ENCODE measurements at places on chromosomes 16 and 17. TPM values are rescaled to one million over a fixed set of nuclear protein-coding genes. Genes with fewer than 3 reads are reported as not detected.
A peak's percentile ranks its signal among the peaks of the same experiment; 100 is the strongest.

MARVELD3 gene
- 6.7 TPM for total RNA-seq

DNA sequence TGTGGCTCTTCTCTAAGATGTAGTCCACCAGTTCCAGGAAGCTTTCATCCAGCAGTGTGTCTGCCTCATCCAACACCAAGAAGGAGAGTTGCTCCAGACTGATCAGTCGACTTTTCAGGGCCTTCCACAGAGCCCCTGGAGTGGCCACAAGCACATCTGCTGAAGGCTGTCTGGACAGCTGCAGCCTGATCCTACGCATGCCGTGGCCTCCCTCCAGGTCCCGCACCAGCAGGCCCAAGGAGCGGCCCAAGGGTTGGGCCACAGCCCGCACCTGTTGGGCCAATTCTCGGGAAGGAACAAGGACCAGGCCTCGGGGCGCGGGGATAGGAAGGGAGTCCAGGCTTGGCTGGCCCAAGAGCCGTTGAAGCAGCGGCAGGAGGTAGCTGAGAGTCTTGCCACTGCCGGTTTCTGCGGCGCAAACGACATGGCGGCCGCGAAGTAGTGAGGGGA lies 729 bp downstream of the DDX28 start:
- peaks cover 17% of the 10 kb centered on the region for H3K36me3 ChIP-seq
- H3K4me1 ChIP-seq: peaks cover 28% of the 10 kb centered on the region
- H3K27me3 ChIP-seq: no peaks in the 10 kb centered on the region
- peak overlapping the region; percentile 91 for H3K27ac ChIP-seq
- DNase-seq: no peak

- H3K27me3 ChIP-seq: no peaks in the 10 kb centered on the region
- no peak for DNase-seq
- H3K4me3 ChIP-seq: no peak overlapping the region
- no peaks in the 10 kb centered on the region for H3K4me1 ChIP-seq
- no peak overlapping the region for H3K27ac ChIP-seq
Observed at GRCh38 chr17:49100601-49101000, 32.0 kb upstream of the B4GALNT2 start.

- no peaks in the 10 kb centered on the region for H3K36me3 ChIP-seq
- H3K27ac ChIP-seq: peak overlapping the region; percentile 75
- no peaks in the 10 kb centered on the region for H3K27me3 ChIP-seq
Observed at GRCh38 chr17:49645654-49646053, 32.2 kb downstream of the SPOP start.

DNA sequence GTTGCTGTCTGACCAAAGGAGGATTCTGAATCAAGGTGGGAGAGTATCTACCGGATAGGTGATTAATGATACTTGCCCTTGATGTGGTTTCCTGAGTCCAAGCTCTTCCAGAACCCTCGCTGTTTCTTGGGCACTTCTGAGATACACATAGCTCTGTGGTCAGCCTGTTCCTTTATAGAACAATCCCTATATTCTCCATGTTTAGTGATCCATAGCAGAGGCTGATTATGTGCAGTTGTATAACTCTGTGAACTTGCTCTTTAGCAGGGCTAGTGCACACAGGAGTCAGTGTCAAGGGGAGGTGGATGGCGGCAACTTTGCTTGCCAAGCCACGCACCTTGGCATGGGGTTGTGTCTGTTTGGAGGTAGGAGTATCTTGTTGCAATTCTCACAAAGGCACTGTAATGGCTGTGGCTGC lies 36.1 kb downstream of the ARL4D start:
- H3K4me1 ChIP-seq: peaks cover 13% of the 10 kb centered on the region
- H3K36me3 ChIP-seq: no peaks in the 10 kb centered on the region
- H3K27ac ChIP-seq: no peak overlapping the region
- H3K27me3 ChIP-seq: no peaks in the 10 kb centered on the region
- DNase-seq: no peak

DNA sequence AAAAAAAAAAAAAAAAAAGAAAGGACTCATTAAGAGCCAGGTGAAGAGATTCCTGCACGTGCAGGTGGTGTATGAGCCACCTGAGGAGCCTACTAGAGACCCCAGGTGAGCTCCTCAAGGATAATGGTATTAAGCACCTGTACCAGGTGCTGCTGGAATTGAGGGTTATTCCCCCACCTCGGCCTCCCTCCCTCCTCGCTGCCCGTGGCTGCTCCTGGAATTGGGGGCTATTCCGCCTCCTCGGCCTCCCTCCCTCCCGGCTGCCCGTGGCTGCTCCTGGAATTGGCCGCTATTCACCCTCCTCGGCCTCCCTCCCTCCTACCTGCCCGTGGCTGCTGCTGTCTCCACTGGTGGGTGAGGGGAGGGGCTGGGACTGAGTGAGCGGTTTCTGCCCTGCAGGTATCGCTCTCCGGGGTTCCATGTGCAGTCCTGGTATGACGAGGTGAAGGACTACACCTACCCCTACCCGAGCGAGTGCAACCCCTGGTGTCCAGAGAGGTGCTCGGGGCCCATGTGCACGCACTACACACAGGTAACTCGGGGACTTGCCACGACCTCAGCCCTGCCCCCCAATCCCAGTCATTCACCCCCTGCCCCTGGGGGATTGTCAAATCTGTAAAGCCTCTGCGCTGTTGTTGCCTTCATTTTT lies 29.3 kb downstream of the CRISPLD2 start:
- no peak for DNase-seq
- H3K4me1 ChIP-seq: no peaks in the 10 kb centered on the region
- no peak overlapping the region for H3K4me3 ChIP-seq
- no peak overlapping the region for H3K27ac ChIP-seq
- peaks cover 35% of the 10 kb centered on the region for H3K36me3 ChIP-seq

GRCh38 chr17:78609191-78609641 lies 32.0 kb upstream of the DNAH17 start:
- H3K27ac ChIP-seq: no peak overlapping the region
- no peak overlapping the region for H3K4me3 ChIP-seq
- no peaks in the 10 kb centered on the region for H3K27me3 ChIP-seq
- no peak for DNase-seq
- H3K36me3 ChIP-seq: no peaks in the 10 kb centered on the region

GRCh38 chr17:17819561-17819995 lies 17.2 kb downstream of the SREBF1 start:
- peak; percentile 79 for DNase-seq
- peaks cover 51% of the 10 kb centered on the region for H3K36me3 ChIP-seq
- H3K27ac ChIP-seq: no peak overlapping the region

DNA sequence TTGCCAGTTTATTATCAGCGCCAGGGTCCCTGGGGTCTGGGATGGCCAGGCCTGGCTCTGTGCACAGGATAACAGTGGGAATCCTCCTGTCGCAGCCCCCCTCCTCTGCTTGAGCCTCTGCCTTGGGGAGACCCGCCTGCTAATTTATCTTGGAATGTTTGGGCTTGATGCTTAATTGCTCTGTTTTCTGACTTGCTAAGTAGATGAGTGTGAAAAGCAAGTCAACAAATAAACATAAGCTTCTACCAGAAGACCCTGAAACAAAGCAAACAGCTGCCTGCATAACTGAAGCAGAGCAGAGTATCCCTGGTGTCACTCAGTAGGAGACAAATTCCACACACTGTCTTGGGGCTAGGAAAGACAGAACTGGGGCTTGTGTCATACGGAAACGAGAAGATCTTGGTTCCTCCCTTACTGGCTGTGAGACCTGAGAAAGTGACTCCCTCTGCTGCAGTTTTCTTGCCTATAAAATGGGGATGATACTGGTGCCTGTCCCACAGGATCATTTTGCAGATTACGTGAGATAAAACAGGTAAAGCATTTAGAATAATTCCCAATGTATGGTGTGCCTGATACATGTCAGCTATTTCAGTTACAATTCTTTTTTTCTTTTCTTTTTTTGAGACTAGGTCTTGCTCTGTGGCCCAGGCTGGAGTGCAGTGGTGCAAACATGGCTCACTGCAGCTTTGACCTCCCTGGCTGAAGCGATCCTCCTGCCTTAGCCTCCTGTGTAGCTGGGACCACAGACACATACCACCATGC lies 44.8 kb upstream of the IRX3 start:
- no peak overlapping the region for H3K27ac ChIP-seq
- H3K36me3 ChIP-seq: no peaks in the 10 kb centered on the region
- no peaks in the 10 kb centered on the region for H3K27me3 ChIP-seq
- no peaks in the 10 kb centered on the region for H3K4me1 ChIP-seq
- no peak for DNase-seq
- H3K4me3 ChIP-seq: no peak overlapping the region

GRCh38 chr17:19270704-19271611 lies 33.8 kb downstream of the EPN2 start:
- H3K4me3 ChIP-seq: no peak overlapping the region
- no peaks in the 10 kb centered on the region for H3K27me3 ChIP-seq
- peaks cover 57% of the 10 kb centered on the region for H3K4me1 ChIP-seq

DNA sequence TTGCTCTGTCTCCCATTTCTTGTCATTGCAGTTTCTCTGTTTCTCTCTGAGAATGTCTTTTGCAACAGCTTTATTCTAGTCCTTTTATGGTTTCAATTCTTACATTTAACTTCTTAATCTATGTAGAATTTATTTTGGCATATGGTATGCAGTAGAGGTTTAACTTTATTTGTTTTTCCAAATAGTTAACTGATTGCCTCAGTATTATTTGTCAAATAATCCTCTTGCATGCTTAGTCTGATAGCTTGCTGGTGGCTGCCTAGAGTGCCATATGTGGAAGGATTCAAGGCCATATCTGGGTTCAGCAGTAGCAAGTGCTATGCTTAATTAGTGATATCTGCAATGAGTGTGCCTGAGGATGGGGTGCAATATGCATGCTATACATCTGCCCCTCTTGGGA lies 6.9 kb downstream of the SNTB2 start:
- peaks cover 41% of the 10 kb centered on the region for H3K4me1 ChIP-seq
- no peak for DNase-seq
- no peaks in the 10 kb centered on the region for H3K27me3 ChIP-seq
- H3K27ac ChIP-seq: no peak overlapping the region

GRCh38 chr16:15907863-15908478 lies 19.6 kb upstream of the CEP20 start:
- H3K4me1 ChIP-seq: no peaks in the 10 kb centered on the region
- no peak overlapping the region for H3K27ac ChIP-seq
- H3K27me3 ChIP-seq: no peaks in the 10 kb centered on the region
- H3K4me3 ChIP-seq: no peak overlapping the region
- H3K36me3 ChIP-seq: no peaks in the 10 kb centered on the region

KRT23 gene
- 1.9 TPM for total RNA-seq

GRCh38 chr17:31481783-31482081 lies 90.3 kb downstream of the RAB11FIP4 start:
- H3K36me3 ChIP-seq: no peaks in the 10 kb centered on the region
- H3K4me3 ChIP-seq: no peak overlapping the region
- H3K27ac ChIP-seq: no peak overlapping the region
- H3K27me3 ChIP-seq: peaks cover 5% of the 10 kb centered on the region

USP7 gene
- 87.5 TPM for total RNA-seq

DNA sequence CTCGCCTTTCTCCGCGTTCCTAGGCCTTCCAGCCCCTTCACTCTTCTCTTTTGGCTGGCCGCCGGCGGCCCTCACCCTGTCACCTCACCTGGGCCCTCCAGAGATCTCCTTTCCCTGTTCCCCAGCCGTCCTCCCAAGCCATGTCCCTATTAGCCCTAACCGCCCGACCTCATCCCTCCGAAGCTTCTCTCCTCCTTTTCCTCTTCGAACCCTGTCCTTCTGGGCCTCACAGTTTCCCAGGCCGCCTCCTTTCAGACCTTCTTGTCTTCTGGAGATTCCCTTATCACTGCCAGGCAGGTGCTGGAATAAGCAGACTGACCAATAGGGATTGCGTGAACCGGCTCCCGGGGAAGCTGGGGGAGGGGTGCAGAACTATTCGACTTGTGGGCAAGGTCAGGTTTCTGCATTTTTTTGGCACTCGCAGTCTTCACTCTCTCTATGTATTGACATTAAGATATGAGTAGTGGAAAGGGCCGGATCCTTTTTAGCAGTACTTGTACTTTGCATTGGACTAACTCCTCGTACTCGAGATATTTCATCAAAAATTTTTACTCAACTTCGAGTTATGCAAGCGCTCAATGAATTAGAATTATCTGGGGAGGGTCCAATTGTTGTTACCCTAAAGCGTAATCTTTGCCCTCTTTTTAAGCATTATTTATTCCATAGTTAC lies 690 bp downstream of the RHOT1 start:
- peaks cover 4% of the 10 kb centered on the region for H3K36me3 ChIP-seq
- H3K27ac ChIP-seq: peak overlapping the region; percentile 89
- peak; percentile 90 for DNase-seq
- peaks cover 48% of the 10 kb centered on the region for H3K4me1 ChIP-seq

DNA sequence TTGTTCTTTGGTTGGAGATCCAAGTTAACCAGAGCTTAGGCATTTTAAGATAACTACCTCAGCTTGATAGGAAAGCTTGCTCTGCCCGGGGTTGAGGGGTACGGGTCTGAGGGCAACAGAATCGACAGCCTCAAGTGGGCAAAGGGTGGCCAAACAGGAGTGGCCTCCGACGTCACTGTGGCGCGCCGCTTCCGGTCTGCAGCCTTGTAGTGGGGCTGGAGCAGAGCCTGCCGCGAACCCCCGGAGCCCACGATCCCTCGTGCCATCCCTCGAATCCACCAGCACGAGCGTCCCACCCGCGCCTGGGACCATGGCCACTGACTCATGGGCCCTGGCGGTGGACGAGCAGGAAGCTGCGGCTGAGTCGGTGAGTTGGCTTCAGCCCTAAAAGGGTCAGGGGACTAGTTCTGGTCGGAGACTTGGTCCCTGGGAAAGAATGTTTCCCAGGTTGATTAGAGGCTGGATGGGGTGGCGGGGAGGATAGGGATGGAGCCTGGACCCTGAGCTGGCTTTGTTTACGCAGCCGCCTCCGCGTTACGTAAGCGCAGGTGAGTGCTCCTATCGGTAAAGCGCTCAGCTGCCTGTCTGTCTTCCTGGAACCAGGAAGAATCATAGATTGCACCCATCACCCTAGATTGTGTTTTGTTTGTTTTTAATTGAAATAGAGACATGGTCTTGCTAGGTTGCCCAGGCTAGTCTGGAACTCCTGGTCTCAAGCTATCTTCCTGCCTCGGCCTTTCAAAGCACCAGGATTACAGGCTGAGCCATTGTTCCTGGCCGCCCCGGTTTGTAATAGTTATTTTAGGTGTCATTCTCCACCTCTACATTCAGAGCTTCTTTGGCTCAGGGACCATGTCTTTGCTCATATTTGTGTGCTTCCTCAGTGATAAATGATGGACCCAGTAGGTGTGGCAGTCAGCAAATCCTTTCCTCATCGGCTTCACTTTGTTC lies at the start of gene DDX19B:
DDX19B (plus strand) TSS at position 199 of the 951 bp plus-strand sequence; CDS start at position 311, 112 bp downstream.
- peak within 1 kb of the TSS; percentile 97 for H3K27ac ChIP-seq
- peak; percentile 93 for DNase-seq
- no peaks in the 10 kb centered on the region for H3K27me3 ChIP-seq
- H3K4me1 ChIP-seq: peaks cover 14% of the 10 kb centered on the region
- H3K36me3 ChIP-seq: no peaks in the 10 kb centered on the region
- H3K4me3 ChIP-seq: peak within 1 kb of the TSS; percentile 76

- H3K27me3 ChIP-seq: no peaks in the 10 kb centered on the region
- H3K4me3 ChIP-seq: no peak overlapping the region
- no peak for DNase-seq
- H3K4me1 ChIP-seq: peaks cover 15% of the 10 kb centered on the region
Observed at GRCh38 chr17:65166787-65167186, 29.6 kb downstream of the RGS9 start.

Measured in lower lobe of right lung (tissue), 2 donors.